ENCODE measurements at places on chromosomes 7 and 10. TPM values are rescaled to one million over a fixed set of nuclear protein-coding genes. Genes with fewer than 3 reads are reported as not detected.

SCART1 gene
- total RNA-seq: 2.8 TPM

DNA sequence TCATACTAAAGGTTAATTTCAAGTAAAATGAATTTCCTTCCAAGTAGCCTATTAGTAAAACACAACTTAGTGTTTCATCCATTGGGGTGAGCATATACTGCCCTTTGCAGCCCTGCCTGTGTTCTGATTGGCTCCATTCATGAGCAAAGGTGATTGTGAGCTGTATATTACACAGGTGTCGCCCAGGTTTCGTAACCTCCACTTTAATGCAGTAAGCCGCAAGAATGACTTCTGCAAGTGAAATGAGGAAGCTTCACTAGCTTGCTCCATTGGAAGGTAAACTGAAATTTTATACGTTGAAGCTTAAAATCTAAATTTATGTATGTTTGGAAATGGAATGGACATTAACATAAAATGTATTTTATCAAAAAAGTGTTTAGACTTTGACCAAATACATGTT, 24.4 kb downstream of the MTURN start:
- no peak for DNase-seq

GPRIN2 gene
- not detected for total RNA-seq

DNA sequence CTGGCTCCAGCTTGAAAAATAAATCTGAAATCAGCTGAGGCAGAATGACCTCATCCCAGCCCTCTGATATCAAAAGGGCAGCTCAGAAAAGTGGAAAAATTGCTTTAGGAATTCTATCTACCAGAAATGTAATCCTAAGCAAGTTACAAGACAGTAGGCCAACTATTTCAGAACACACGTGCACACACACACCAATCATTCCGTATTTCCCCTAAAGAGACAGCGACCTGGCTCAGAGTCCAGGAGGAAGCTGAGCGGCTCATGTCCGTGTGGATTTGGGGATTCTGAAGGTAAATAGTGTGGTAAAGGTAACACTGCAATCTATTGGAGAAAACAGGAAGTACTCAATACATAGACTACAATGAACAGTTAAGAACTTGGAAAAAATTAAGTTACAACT, 288.2 kb downstream of the CALN1 start:
- no peak for DNase-seq

GRCh38 chr7:116499168-116500077, at the start of gene CAV2:
Gene CAV2 (plus strand): TSS chr7:116499738. CDS start chr7:116499782, 44 bp downstream.
- DNase-seq: peak; percentile 19

DNA sequence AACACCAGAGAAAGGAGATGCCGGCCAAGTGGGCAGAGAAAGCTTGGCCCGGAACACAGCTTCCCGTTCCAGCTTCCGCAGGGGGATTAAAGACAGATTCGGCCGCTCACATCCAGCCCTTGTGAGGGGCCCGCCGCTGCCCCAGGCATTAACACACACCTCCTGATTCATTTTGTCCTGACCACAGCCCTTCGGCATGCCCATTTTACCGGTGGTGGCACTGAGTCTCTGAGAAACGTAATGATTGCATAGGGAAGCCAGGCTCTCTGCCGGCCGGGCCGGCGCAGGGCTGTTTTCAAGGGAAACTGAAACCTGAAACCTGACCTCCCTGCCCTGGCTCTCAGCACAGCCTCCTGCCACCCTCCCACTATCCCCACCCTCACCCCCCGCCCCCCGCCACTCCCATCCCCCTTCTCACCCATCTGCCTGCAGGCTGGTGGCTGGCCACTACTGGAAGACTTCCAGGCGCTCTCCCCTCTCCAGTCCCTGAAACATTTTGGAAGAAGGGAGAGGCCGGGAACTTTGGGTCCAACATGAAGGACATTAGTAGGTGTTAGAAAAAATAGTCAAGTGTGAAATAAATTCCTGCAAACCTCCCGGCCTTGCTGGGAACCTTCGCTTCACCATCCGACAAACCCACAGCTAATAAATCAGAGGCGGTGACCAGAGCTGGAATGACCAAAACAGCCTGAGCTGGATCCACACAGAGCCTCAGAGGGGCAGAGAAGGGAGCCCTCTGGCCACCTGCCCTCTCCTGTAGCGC, 83.5 kb upstream of the CUX1 start:
- no peak for DNase-seq

- DNase-seq: no peak
Measured at GRCh38 chr10:69214666-69215131, 5.4 kb upstream of the HKDC1 start.

All from activated B cell treated with CpG ODN at 0.5 μM for 24 hours (primary cell).